ENCODE measurements at places on chromosomes 12 and 14. TPM values are rescaled to one million over a fixed set of nuclear protein-coding genes. Genes with fewer than 3 reads are reported as not detected.

SLC25A47 gene
- polyA plus RNA-seq, result not detected

TMEM63C gene
- 0.88 TPM for polyA plus RNA-seq

NUDT14 gene
- 22.4 TPM for polyA plus RNA-seq

- no peak for DNase-seq
Observed at GRCh38 chr14:76917158-76917596, 91.0 kb downstream of the LRRC74A start.

DNA sequence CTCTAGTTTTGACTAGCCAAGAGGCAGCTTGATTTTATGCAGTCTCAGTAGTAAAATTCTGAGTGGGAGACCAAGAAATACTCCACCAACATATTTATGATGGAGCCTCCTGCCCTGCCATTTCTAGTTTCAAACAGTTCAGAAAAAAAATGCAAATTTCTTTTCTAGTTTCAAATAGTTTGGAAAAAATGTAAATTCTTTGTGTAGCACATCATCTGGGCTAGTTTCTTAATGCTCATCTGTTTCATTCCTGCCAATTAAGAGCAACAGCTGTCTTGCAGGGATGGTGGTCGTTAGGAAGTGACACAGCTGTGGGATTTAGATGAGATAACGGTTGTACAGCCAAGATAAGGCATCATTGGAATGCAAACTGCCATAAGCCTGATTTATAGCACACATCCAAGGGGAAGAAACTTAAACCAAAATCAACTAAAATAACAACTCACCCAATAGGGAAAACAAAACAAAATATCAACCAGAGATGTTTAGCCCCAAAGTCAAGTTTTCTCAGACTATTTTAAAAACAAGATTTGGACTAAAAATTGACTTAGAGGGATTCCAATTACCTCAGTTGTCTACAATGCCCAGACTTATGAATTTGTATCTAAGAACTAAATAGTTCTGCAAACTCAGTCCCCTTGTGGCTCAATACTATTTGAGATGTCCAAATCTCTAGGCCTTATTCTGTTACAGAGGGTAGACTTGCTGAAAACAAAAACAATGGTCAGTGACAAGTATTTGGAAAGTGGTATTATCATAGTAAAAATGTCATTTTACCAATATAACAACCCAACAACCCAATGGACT lies 291.3 kb upstream of the ATP2B1 start:
- DNase-seq, result peak; percentile 54

- no peak for DNase-seq
Observed at GRCh38 chr12:98769068-98769467, 124.0 kb downstream of the APAF1 start.

- no peak for DNase-seq
Observed at GRCh38 chr14:68182492-68182891, 362.9 kb downstream of the RAD51B start.
